ENCODE measurements at places on chromosomes 11 and 22.

DNA sequence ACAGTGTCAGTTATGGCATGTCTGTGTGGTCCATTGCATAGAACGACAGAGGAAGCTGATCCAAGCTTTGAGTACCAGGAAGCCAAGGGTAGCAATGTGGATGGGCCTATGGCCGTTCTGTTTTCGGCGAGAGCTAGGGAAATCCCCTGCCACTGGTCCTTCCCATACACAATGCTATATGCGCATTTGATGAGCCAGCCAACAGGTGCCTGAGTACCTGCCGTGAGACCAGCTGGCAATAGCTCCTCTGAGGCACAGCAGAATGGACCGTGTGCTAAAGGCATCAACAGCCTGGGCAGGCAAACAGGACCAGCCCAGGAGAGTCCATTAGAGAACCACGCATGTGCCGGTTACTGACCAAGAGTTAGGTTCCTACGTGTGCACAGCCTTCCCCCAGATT lies 753.0 kb downstream of the NTM start:
- DNase-seq: no peak

- DNase-seq: no peak
These were observed 34.5 kb upstream of the ANO3 start for GRCh38 chr11:26297189-26297975.

DNA sequence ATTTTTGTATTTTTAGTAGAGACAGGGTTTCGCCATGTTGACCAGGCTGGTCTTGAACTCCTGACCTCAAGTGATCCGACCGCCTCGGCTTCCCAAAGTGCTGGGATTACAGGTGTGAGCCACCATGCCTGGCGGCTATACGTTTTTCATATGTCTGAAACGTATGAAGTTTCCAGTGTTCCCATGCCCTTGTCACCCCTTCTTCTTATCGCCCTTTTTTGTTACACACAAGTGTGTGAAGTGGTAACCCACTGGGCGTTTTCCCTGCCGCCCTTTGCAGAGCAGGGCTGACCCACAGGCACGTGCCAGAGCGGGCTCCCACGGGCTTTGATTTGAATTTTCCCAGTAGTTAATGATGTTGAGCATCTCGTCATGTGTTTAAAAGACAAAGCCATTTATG lies 17.0 kb downstream of the PIM3 start:
- DNase-seq: no peak

DNA sequence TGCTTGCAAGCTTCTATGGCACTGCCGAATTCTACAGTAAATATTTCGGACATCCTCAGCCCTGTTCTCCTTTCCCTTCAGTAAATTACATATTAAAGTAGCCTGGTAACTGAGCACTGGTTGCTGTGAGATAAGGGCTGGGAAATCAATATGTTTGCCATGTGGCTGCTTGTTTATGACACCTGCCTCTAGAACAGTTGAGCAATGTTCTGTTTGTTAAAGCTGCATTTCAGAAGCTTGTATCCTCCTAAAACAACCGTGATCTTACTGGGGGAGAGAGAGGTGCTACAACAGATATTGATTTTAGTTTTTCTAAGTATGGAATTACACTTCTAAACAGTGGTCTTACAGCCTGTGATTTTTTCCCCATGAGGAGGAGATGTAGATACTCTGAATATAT lies 39.4 kb downstream of the ZBTB16 start:
- no peak for DNase-seq

- no peak for DNase-seq
These were observed 555.3 kb downstream of the MIAT start for GRCh38 chr22:27212617-27213177.

DNA sequence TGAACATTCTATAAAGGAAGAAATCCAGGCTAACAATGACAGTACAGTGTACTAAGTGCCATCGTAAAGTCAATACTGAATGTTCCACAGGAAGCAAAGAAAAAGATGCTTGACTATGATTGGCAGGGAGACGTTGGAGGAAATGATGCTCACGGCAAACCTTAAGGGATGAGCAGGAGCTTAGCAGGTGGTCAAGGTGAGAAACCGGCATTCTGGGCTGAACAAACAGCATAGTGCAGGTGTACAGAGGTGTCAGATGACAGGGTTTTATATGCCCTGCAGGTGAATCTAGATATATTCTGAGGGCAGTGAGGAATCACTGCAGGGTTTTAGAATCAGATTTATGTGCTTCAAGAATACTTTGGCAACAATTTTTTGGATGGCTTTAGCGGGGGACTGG lies 85.3 kb upstream of the HEPHL1 start:
- DNase-seq: no peak

DNA sequence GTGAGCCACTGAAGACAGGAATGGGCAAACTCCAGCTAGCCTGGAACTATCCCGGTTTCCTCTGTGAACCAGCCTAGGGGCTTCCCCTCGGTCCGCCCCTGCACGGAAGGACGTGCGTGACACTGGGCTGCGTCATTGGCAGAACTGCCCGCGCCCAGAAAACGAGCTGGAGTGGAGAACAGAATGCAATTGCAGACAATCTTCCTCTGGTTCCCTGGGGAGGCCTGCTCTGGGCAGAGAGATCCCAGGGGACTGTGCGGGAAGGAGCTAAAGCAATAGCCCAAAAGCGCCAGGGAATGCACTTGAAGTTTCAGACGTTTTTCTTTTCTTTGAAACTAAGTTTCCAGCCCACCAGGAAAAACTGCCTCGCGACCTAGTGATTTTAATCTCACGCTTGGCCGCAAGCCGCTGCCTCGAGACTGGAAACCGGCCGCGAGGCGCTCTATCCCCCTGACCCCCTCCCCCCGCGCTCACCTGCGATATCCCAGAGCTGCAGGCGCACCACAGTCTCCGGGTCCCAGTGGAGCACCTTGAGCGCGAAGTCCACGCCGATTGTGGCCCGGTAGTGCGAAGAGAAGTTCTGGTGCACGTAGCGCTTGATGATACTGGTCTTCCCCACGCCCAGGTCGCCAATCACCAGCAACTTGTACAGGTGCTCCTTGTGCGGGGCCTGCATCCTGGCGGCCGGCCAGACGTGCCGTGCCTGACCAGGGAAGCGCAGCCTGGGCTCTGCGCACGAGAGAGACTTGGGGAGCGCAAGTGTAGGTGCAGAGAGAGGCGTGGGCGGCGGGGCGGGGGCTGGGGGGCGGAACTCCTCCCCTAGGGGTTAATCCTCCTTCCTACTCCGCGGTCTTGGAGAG lies at the start of gene RAB38:
Gene RAB38, minus strand, starts transcription at position 735 of the 860 bp plus-strand sequence. Its CDS starts 59 bp downstream, at position 676.
- no peak for DNase-seq

DNA sequence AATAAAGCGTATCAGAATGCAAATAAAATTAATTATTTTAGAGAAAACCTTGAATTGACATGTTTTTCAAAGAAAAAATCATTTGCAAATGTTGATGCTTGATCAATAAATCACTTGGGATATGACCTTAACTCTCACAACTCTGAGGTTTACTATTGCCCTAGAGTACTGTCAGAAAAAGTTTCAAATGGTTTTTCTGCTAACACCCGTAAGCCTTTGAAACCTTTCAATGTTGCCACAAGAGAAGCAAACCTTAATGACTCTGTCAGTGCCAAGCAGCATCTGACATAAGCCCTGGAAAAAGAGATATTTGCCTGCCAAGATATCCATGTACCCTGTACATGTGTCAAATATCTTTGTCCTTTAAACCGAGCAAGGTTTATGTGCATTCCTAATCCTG lies 384.3 kb upstream of the ARHGAP42 start:
- no peak for DNase-seq

- no peak for DNase-seq
These were observed 46.4 kb downstream of the RCN1 start for GRCh38 chr11:32137263-32137662.

DNA sequence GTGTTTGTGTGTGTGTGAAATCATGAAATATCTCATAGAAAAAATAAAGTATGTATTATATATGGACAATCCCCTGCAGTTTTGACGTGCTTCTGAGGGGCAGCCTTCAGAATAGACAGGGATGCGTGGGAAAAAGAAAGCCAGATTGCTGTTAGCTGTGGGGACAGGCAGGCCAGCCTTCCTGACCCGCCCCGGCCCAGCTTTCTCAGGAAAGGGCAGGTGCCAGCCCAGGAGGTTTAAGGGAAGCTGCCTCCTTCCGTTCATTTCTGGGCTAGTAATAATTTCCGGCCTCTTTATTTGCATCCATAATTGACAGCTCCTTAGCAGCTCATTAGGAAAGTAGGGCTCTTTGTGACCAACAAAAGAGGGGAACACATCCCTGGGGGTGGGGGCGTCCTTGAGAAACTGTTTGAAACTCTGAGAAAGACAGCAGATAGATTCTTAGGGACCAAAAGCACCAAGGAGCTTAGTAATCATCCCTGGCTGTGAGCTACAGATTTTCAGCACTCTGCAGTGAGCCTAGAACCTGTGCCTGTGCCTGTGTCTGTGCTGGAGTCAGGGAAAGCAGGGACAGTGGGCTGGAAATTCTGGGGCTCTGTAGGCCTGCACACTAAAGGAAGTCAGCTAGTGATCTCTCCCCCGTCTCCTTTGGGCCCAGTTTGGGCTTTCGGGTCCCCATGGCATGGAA lies 632.9 kb upstream of the CADM1 start:
- DNase-seq: no peak

DNA sequence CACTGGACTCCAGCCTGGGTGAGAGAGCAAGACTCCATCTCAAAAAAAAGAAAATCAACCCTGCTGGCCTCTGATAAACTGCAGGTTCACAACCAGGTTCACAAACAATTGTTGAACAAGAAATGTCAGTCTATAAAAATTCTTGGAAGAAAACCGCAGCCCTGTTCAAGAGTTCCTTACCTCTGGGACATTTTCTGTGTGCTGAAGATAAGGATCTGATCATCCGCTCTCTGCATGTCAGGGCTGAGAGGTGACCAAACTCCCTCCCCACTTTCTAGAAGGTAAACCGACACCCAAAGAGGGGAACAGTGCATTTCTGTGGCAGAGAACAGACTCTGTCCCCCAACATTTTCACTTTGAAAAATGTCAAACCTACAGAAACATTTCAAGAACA lies 4.2 kb upstream of the UPK3A start:
- DNase-seq: no peak

DNA sequence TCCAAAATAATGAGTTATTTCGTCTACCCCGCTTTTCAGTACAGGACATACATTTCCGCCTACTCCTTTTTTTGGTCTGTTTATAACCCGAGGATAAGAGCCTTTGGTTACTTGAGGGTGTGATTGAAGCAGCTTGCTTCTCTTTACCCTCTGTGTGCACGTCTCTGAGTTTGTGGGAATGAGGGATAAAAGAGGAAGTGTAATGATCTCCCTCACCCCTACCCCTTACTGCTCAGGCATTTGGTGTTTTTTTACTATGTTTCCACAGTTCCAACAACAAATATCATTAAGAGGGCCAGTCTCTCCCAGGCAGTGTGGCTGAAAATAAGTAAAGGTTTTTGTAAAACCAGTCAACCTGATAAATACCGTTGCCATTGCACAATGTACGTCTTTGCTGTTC lies 83.2 kb upstream of the GAL start:
- DNase-seq: no peak

DNA sequence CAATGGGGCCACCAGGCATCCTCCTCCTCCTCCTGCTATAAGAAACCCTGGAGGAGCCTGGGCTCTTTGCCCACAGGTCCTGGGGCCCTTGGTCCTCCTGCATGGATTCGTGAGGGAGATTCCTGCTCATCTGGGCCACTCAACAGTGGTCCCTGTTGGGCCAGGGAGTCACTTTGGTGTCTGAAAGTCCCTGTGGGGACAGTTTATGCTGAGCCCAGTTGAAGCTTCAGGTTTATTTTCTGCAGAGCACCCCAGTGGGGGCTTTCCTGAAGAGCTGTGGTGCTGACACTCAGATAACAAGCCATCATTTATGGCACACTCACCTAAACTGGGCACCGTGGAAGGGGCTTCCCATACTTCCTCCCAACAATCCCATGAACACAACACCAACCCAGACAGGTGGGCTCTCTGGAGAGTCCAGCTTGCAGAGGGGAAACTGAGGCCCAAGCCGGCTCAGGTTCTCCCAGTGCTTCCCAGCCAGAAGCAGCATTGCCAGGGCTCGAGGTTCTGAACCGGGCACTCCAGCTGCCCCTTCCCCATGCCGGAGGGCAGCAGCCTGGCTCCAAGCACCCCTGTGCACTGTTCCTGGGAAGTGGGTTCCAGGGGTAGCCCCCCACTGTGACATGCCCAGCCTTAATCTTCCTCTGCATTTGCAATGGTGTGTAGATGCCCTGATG lies 91.3 kb downstream of the MYEOV start:
- DNase-seq: no peak

- no peak for DNase-seq
These were observed 6.9 kb downstream of the DPAGT1 start for GRCh38 chr11:119094816-119095065.

GRCh38 chr22:34841331-34841771 lies 224.6 kb upstream of the ISX start:
- DNase-seq: no peak

GRCh38 chr11:5767056-5767455 lies 13.0 kb downstream of the OR52N4 start:
- DNase-seq: no peak

GRCh38 chr22:32994898-32995297 lies 63.3 kb downstream of the SYN3 start:
- DNase-seq: no peak

DNA sequence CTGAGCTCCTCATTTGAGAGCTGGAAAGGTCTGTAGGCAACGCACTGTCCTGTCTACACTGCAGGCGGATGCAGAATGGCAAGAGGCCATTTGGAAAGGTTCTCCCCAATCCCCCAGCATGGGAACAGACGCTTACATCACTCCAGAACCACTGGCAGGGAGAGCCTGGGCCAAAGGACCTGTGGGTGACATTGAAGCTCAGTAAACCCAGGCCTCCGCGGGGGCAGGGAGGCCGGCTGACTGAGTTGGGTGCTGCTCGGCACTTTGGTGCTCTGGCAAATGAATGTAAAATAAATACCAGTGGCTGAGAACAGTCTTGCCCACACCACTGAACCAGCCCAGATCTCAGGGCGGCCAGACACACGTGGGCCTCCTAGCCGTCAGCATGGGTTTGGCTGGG lies 22.4 kb downstream of the TOM1 start:
- no peak for DNase-seq

- DNase-seq: no peak
These were observed 21.4 kb upstream of the PACSIN2 start for GRCh38 chr22:43036282-43036829.

DNA sequence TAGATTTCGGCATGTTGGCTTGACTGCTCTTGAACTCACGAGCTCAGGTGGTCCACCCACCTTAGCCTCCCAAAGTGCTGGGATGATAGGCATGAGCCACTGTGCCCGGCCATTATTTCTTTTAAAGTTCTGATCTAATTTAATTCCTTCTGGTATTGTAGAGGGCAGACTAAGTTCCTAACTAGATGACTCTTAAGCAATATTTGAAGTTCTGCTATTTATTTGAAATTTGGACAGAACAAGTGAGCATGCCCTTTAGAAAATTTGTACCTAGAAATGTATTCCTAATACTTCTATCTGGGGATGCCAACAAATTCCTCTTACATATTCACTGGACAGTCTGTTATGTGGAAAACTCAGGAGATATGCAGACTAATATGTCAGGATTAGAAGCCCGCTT lies 746.4 kb downstream of the LRRC4C start:
- no peak for DNase-seq

DNA sequence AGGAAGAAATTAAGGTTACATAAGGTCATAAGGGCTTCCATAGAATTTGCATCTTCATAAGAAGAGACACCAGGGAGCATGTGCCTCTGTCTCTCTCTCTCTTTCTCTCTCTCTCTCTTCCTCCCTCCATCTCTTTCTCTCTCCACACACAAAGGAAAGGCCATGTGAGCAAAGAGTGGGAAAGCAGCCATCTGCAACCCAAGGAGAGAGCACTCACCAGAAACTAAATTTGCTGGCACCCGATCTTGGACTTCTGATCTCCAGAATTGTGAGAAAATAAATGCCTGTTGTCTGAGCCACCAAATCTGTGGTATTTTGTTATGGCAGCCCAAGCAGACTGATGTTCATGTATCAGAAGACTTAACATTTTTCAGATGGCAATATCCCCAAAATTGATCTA lies 6.4 kb upstream of the KRTAP5-10 start:
- DNase-seq: no peak

GRCh38 chr11:103942646-103943045 lies 93.8 kb upstream of the DDI1 start:
- DNase-seq: no peak

Data from GM18507 (cell line).